GM12878 (cell line): ENCODE measurements at places on chromosomes 3 and 15. TPM values are rescaled to one million over a fixed set of nuclear protein-coding genes. Genes with fewer than 3 reads are reported as not detected.

PRR20G gene
- polyA plus RNA-seq, result not detected in 2 replicates

KNG1 gene
- polyA plus RNA-seq, result not detected in 2 replicates

ITIH1 gene
- not detected in 2 replicates for polyA plus RNA-seq

NRROS gene
- polyA plus RNA-seq, result 6.7 and 7.8 TPM in 2 replicates

SH3GL3 gene
- not detected in 2 replicates for polyA plus RNA-seq

NR1I2 gene
- 0.87 and 1.1 TPM in 2 replicates for polyA plus RNA-seq

FILIP1L gene
- 4.2 and 4.6 TPM in 2 replicates for polyA plus RNA-seq

DNA sequence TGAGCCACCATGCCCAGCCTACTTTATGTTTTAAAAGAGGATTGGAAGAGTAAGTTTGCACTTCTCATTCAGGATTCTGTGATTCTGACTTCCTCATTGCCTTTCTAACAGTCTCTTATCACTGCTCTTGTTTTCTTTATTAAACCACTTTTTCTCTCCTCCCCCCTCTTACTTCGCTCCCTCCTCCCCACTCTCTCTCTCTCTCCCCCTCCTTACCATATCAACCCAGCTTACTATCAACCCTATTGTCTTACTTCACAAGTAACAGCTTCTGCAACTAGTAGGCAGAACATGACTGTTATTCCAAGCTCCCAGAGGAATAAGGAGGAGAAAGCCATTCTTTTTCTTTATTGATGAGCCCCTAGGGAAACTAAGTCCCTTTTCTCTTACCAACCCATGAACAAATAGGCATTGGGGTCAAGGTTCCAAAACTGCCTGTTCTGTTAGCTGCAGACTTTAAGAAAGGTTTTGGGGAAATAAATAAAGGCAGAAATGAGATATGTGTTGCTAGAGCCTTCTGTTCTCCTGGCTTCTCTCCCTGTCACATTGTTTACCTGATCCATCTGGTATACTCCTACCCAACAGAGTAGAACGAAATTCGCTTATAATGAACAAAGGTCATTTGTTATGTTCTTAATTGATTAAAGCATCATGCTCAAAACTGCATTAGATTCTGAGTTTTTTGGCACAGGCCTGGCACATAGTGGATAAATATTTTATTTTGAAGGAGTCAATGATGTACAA lies 56.4 kb upstream of the RASGRP1 start:
- no peak for DNase-seq

DNA sequence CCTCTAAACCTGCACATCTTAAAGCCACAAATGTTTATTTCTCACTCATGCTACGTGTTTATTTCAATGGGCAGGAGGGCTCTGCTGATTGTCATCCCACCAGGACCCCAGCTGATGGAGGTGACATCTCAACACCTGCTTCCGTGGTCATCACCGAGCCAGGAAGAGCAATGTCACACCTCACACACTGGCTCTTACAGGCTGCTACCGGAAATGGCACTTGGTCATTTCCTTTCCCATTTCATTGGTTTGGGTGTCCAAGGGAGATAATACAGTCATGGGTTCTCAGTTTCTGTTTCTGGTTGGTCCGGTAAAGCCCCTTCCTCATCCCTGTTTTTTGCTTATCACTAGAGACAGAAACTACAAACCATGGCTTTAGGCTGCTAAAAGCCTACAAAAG lies 41.9 kb downstream of the ABHD2 start:
- DNase-seq, result no peak

DNA sequence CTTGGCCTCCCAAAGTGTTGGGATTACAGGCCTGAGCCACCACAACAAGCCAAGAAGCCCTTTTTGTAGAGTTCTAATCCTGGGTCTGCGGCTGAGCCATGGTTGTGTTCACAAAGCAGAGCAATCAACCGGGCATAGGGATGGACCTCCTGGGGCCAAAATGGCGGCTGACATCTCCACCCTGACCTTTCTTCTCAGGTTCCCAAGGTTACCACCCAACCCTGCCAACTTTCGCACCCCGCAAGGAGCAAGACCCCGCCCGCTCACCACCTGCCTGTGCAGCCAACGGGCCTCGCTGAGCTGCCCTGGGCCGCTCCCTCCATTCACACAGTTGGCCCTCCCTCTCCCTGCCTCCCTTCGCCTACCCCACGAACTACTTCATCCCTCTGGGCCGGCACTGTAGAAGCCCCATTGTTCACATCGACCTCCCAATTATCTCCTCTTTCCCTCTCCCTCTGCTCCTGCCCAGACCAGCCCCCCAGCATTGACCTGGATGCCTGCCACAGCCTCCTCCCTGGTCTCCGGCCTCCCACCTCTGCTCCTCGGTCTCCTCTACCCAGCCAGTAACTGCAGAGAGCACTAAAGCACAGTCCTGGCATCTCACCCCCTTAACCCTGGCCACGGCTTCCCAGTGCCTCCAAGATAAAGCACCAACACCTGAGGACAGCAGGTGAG lies 62.0 kb upstream of the TFRC start:
- DNase-seq, result no peak
